Hippocampal formation (tissue), 2 donors: ENCODE measurements at places on chromosomes 4 and X.

- no peak for DNase-seq
Measured at GRCh38 chr4:52996261-52997131, 134.4 kb downstream of the RASL11B start.

GRCh38 chrX:19063030-19063429, 59.2 kb downstream of the ADGRG2 start:
- DNase-seq = no peak

DNA sequence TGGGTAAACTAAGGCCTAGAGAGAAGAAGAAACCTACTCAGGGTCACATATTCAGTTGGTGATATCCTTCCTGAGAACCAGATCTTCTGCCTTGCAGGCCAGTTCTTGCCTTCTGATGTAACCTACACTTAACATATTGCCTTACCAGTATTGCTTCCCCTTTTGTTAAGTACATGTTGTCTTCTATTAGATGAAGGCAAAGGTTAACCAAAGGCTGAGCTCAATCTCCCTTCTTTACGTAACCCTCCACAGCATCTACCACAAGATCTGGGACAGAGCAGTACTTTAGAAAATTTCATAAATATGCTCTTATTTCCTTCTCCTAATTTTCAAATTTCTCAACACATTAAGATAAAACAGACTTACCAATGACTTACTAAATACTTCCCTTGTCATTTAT, 474.4 kb downstream of the SH2D1A start:
- DNase-seq = no peak

- no peak for DNase-seq
Measured at GRCh38 chr4:46954643-46955042, 38.7 kb downstream of the GABRA4 start.

DNA sequence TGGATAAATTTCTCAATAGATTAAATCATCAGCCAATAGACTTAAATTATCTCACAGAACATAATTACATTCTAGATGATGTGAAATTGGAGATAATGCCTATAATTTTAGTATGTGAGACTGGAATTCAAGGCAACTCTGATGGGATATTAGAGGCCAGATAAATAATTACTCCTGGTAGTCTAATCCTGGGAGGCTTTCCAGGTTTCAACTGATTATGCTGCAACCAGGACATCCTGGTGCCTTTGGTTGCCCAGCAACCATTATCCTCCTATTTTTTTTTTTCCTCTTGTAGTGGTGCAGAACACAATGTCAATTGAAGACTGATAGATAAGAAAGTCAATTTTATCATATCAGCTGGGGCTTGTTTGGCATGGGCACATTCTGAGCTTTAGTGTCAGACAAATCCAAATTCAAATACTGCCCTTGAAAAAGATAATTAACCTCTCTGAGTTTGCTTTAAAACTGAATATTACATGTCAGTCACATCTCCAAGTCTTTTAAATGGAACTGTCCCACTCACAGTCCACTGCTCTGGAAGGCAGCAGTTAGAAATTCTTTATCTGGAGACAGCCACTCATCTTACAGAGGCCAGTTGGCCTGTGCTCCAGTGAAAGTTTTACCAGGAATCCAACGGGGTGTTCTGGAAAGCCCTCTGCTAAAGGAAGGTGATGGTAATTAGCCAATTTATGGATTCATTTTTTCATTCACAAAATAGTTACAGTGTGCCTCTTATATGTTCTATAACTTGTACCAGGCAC, 95.3 kb upstream of the GUCY1A1 start:
- no peak for DNase-seq

GRCh38 chr4:48706736-48707135, 73.3 kb downstream of the FRYL start:
- DNase-seq = no peak

- no peak for DNase-seq
Measured at GRCh38 chr4:18980516-18981233, 959.1 kb upstream of the LCORL start.

DNA sequence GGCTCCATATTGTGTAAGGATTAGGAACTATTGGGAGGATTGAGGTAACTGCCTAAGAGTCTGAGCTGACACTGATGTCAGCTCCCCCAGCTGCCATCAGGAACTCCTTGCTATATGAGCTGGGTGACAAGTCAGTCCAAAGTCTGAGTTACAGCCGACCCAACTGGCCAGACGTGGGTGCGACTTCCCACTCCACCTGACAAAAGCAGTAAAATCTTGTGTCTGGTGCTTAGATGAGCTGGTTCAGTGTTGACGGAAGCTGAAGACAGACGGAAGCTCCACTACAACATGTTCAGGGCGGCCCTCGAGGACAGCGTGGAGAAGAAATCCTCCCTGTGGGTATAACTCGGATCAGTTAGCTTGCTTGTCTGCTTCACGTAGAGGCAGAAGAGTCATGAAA, 22.8 kb upstream of the NAT8L start:
- no peak for DNase-seq

GRCh38 chr4:48841045-48841827, 10.3 kb downstream of the OCIAD1 start:
- DNase-seq = no peak
